ENCODE measurements at places on chromosomes 6 and 20.

- no peak for DNase-seq
These were observed 107.7 kb upstream of the PRND start for GRCh38 chr20:4613718-4614620.

GRCh38 chr6:110357664-110358552 is at the start of gene METTL24:
TSS of gene METTL24 (minus strand) at chr6:110358349. CDS start at chr6:110358272, 77 bp downstream.
- DNase-seq: no peak

- DNase-seq: no peak
These were observed 20.9 kb upstream of the MAP1LC3A start for GRCh38 chr20:34537651-34538050.

DNA sequence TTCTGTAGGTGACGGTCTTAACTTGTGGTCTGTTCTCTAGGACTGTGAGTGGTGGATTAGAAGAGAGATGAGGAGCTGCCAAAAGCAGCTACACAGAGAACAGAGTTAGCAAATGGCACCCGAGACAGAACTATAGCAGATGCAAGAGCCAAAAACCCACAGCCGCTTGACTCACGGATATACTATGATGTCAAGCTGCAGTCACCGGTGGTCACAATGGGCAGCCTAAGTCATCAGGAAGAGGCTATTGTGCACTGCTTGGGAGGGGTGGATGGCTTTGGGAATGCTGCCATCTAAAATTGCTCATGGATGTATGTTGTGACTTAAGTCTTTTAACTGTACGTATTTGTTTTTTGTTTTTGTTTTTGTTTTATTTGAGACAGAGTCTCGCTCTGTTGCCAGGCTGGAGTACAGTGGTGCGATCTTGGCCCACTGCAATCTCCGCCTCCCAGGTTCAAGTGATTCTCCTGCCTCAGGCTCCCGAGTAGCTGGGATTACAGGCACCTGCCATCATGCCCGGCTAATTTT is at the start of gene GTSF1L:
Gene GTSF1L, minus strand, starts transcription at position 192 of the 528 bp plus-strand sequence. CDS start 308 bp downstream, outside the sequence.
- DNase-seq: no peak

DNA sequence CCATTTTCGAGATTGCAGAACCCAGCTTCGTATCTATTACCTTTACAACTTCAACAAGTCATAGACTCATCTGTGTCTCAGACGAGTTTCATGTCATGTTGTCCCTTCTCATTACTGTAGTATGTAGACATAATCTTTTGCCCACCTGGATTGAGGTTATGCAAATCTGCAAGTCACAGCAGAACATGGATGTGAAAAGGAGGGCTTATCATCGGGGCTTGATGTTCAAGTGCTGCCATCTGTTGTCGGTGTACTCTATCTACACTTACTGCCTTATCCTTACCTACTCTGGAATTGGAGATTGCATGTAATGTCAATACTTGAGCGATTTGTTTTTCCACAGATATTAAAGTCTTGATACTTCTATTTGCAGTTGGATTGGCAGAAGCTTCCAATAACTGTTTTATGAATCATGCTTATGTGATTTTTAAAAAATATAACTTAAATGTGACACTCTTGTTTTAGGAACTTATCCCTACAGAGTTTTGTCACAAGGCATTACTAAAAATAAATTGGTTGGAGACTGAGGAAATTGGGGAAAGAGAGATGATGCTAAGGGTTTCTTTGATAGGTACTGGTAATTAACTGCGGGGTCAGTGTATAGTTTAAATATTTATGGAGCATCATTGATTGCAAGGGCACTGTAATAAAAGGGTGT is 3.0 kb upstream of the GOPC start:
- DNase-seq: peak; percentile 44

GRCh38 chr20:19129976-19130612 is 82.3 kb upstream of the SLC24A3 start:
- no peak for DNase-seq

DNA sequence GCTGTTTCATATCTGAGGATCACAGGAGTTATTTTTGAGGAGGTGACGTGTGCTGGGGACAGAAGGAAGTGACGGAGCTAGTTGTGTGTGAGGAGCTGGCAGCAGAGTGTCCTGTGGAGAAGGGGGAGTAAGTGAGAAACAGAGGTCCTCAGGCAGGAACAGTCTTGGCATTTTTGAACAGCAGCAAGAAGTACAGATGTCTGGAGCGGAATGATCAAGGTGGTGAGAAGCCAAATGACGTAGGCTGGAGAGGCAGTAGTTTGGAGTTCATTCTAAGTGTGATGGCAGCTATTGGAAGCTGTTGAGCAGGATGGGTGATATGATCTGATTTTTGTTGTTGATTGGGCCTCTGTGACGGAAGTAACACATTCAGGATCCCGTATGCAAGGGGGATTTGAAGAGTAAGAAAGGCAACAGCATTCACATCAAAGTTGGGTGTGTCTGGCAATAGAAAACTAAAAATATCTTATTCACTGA is 52.3 kb downstream of the SOBP start:
- no peak for DNase-seq

GRCh38 chr6:38337819-38338465 is 301.8 kb downstream of the BTBD9 start:
- DNase-seq: peak; percentile 73

GRCh38 chr6:1027795-1028569 is 283.9 kb upstream of the FOXQ1 start:
- DNase-seq: no peak

DNA sequence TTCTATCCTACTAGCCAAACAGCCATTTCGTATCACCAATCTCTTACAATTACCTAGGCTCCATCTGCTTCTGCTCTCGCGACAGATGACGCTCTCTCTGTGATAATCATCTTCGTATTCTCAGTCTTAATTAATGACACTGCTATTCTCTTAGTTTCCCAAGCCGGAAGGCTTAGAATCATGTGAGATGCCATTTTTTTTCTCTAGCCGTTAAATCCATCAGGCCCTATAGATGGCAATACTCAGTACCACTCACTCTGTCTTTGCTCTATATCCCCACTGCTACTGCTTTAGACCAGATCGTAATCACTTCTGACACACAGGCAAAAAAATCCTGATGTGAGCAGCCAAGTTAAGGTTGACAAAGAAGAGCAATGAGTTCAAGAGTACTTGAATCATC is 2.1 kb upstream of the THEMIS start:
- no peak for DNase-seq

DNA sequence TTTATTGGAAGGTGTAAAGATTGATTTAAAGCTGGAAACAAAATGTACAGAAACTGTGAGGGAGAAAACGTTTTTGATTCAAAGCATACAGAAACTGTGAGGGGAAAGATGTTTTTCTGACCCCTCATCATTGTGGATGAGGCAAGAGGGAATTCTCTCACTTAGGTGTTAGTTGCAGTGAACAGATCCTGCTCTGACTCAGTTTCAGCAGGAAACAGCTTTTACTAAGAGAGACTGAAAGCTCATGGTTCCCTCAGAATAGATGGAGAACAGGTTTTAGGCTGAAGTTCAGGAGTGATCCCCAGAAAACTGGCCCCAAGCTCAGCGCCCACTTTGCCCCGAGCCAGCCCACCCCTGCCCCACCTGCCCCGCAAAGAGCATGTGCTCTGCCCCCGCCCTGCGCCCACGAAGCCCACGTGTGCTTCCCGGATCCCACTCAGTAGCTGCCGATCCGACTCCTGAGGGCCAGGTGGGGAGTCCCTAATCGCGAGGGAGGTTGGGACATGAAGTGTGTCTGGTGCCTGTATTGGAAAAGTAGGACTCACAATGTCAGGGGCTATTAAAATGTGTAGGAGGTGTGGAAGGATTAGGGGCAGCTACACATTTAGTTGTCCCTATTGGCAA is 41.2 kb downstream of the DUSP22 start:
- DNase-seq: no peak

- DNase-seq: no peak
These were observed 84.9 kb downstream of the ANKRD60 start for GRCh38 chr20:58143531-58143930.

GRCh38 chr6:753486-753885 is 60.5 kb upstream of the EXOC2 start:
- DNase-seq: no peak

- no peak for DNase-seq
These were observed 184.8 kb upstream of the SASH1 start for GRCh38 chr6:148157841-148158240.

DNA sequence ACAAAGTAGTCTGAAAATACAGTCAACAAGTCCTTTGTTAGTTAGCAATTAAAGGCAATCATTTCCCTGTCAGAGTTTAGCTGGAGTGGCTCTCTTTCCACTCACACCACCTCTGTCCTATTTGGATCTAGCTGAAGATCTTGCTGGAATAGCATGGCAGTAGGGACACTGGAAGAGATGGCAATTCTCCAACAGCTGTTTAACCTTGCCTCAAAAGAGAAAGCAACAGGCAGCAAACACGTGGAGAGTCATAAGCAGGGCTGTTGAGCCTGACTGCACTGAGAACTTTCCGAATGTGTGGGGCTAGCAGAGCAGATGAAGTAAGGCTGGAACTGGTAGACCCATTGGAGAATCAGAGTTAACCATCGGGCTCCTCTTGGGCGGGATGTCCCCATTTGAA is 38.0 kb upstream of the PRSS35 start:
- DNase-seq: no peak

DNA sequence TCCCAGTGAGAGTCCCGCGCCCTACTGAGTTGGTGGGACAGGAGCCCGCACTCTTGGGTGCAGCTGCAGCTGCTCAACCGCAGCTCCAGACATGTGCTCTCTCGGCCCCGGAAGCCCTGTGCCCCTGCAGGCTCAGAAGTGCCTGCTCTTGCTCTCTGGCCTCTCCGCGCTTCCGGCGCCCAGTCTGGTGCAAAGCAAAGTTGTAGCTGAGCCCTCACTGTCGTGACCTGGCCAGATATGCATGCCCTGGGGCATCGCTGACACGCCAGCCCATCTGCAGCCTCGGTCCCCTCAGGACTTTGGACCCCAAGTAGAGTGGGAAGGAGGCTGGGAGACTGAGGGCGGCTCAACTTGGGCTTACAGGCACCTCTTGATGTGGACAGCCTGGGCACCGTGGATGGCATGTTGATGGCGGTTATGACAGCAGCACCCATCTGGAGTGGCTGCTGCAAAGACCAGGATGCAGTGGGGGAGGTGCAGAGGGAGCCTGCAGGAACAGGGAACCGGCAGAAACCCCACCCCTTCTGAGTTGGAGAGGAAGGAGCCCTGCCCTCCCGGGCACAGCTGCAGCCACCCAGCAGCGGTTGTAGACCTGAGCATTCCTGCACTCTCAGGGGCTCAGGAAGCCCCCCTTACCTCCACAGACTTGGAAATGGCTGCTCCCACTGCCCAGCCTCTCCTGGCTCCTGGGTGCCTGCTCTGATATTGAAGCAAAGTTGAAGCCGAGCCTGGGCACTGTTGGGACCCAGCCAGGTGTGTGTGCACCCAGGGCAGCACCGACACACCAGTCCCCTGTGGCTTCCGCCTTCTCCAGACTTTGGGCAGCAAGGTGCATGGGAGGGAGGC is 462.6 kb downstream of the TBC1D32 start:
- DNase-seq: no peak

DNA sequence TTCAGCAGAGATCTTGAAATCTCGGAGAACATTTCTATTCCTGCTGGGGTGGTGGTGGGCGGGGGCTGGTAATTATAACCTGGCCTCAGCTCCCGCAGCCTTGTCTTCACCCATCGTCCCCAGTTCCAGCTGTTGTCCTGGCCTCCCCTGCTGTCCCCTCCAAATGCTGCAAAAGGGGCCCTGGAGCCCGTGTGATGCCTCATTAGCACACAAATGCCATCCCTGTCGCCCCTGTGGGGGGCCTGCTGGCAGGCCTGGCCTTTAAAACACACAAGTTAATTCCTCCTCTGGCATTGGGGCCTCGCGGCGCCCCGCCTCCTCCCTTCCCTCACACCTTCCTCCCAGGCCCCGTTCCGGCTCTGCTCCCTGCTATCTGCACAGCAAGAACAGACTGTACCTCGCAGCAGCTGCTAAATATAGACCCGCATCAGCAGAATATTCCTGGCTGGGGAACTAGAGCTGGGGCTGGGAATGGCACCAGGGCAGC is 85.7 kb downstream of the CDH22 start:
- no peak for DNase-seq

DNA sequence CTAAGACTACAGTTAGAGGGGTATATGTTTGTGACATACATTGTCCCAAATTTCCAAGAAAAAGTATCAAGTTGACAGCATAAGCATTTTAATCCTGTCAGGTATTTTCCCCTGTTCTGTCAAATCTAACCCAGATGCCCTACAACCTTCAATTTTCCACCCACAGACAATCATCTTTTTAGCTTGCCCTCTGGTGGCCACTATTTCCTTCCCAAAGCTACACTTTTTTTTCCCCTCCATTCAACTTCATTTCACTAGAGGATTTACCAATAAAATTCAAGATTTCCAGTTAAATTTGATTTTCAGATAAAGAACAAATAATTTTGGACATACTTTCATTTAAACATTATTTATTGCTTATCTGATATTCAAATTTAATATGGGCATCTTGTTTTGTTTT is 286.6 kb downstream of the TENT5A start:
- DNase-seq: peak; percentile 20

GRCh38 chr6:129342796-129343195 is 367.2 kb downstream of the ARHGAP18 start:
- DNase-seq: no peak

GRCh38 chr6:13762611-13763441 is 51.2 kb upstream of the RANBP9 start:
- DNase-seq: peak; percentile 96

DNA sequence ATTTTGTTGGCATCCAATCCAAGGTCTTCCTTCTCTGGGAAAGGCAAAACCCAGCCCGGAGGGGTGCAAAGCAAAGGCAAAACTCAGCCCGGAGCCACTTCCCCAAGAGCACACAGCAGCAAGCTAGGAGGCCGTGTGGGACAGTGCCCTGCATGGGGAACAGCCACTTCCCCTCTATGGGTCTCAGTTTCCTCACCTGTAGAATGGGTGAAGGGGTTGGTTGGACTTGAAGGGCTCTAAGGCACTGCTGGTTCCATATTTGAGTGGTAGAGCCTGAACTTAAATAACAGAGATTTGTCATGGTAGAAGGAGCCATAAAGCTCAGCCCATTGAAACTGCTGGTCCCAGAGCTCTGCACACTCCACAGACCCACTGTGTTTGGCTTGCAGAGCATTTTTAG is 51.3 kb upstream of the CCDC167 start:
- no peak for DNase-seq

GRCh38 chr6:15413466-15414234 is 167.8 kb downstream of the JARID2 start:
- no peak for DNase-seq

DNA sequence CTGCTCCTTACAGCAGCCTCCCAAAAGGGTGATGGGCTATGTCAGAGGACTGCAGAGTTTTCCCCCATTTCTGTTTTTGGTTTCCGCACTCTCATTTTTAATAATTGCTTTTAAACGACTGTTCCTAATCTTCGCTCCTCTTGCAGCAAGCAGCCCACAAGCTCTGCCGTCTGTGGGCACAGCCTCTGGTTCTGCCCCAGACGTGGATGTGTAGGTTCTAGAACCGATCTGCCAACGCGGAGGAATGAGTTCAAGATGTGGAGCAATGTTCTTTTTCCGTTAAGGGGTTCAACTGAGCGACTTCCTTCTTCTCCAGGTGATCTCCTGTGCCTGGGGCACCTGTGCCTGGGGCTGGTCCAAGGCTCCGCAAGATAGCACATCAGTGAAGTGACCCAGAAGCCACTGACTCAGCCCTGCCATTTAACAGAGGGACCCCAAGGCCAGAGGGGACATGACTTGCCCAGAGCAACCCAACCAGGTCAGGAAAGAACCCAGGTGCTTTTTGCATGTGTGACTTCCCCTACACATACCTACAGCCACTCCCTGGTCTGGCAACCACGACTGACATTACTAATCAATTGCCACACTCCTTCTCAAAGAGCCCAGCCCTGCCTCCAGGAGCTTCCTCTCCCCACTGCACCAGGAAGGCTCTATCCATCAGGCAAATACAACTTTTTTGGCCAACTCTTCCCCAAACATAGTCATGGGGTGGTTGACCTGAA is 22.7 kb downstream of the PMEPA1 start:
- no peak for DNase-seq
